ENCODE measurements at places on chromosomes 3 and 15. TPM values are rescaled to one million over a fixed set of nuclear protein-coding genes. Genes with fewer than 3 reads are reported as not detected.
A peak's percentile ranks its signal among the peaks of the same experiment; 100 is the strongest.

TMEM207 gene
- not detected for total RNA-seq

ANKRD34C gene
- not detected for total RNA-seq

SEMA3F gene
- 34.0 TPM for total RNA-seq

CCR9 gene
- not detected for total RNA-seq

TEX9 gene
- total RNA-seq: 11.8 TPM

ANKRD63 gene
- not detected for total RNA-seq

GOLGA8K gene
- total RNA-seq: 0.35 TPM

DNA sequence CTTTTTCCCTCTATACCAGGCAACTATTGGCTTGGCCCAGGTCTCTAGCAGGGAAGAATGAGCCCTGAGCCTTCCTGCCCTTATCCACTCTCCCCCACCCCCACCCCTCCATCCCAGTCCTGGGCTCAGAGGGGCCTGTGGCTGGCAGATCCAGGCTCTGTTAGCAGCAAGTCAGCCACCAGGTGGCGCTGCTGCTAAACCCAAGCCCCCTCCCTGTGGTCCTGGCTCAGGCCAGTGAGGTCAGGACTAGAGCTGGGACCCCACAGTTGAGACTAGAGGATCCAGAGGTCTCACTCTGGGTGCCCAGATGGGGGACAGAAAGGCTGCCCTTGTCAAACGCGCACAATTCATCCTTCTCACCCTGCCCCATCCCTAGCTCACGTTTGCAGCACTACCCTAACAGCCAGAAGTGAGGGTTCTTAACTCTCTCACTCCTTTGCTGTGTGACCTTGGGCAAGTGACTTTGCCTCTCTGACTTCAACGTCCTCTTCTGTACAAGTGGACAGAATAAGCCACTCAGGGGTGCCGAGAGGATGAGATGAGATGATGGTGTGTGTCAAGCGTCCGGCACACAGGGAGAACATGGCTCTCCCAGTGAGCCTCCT is 46.8 kb upstream of the SLC6A1 start:
- no peak overlapping the region for H3K4me3 ChIP-seq
- H3K27me3 ChIP-seq: peaks cover 73% of the 10 kb centered on the region
- H3K27ac ChIP-seq: no peak overlapping the region
- H3K36me3 ChIP-seq: no peaks in the 10 kb centered on the region
- no peaks in the 10 kb centered on the region for H3K4me1 ChIP-seq

DNA sequence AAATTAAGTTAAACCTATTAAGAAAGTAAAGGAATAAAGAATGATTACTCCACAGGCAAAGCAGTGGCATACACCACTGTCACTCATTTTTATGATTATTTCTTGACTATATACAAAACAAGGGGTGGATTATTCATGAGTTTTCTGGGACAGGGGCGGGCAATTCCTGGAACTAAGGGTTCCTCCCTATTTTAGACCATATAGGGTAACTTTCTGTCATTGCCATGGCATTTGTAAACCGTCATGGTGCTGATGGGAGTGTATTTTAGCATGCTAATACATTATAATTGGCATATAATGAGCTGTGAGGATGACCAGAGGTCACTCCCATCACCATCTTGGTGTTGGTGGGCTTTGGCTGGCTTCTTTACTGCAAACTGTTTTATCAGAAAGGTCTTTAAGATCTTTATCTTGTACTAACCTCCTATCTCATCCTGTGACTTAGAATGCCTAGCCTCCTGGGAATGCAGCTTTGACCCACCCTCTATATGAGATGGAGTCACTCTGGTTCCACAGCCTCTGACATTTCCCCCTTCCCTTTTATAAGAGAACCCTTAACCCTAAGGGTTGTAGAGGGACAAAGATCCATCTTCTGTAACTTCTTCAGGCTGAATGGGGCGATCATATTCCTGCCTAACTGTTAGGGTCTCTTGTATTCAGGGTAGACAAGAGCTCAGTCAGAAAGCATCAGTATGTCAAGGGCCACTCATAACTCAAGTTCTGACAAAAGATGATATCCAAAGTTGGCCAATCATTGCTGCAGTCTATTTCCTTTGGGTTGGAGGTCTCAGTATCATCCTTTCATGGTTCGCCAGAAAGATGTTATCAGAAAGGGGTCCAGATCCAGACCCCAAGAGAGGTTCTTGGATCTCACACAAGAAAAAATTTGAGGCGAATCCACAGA is 79.5 kb upstream of the LIPC start:
- no peak overlapping the region for H3K4me3 ChIP-seq
- no peak overlapping the region for H3K27ac ChIP-seq
- peaks cover 9% of the 10 kb centered on the region for H3K4me1 ChIP-seq

DNA sequence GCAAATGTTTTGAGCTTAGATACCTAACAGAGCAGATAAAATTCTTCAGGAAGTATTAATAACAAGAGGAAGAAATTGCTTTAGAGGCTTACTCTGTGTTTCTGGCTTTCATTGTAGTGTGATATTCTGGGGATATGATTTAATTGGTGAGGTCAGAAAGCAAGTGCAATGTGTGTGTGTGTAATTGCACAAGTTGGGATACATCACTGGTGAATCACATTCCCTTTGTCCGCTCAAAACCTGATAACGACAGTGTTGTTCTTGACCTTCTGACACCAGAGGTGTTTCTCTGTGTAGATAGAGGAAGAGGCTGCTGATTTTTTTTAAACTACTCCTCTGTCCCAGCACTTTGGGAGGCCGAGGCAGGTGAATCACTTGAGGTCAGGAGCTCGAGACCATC is 161.1 kb downstream of the CACNA2D3 start:
- no peak overlapping the region for H3K4me3 ChIP-seq
- H3K27me3 ChIP-seq: peaks cover 10% of the 10 kb centered on the region
- no peaks in the 10 kb centered on the region for H3K4me1 ChIP-seq
- no peaks in the 10 kb centered on the region for H3K36me3 ChIP-seq
- H3K27ac ChIP-seq: no peak overlapping the region

DNA sequence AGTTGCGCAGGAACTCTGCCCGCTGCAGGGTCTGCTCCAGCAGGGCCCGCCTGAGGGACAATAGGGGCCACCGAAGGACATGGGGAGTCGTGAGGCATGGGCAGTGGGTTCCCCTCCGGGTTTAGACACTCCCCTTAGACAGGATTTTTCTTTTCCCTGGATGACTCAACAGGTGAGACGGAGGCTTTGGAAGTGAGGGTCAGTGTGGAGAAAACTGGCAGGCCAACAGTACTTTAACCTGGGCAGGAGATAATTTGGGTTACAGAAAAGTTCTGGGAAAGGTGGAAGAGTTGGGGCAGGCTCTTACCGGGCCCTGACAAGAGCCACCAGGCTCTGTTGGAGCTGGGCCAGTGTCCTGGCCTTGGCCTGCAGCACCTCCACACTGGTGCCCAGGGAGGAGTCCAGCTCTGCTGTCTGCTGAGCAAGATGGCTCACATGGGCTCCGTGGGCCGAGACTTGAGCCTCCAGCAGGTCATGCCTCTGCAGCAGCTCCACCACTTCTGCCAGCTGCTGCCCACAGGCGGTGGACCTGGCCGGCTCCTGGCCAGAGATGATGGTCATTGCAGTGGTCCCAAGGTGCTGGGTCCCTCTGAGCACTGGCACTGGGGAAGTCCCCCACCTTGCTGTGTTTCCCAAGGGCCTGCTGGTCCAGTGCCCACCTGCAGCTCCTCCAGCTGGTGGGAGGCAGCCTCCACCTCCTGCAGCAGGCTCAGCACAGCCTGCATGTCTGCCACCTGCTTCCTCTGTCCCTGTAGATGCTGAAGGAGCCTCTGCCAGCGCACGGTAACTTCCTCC is 11.0 kb downstream of the SPTBN5 start:
- peak overlapping the region; percentile 42 for H3K4me3 ChIP-seq
- H3K27ac ChIP-seq: no peak overlapping the region
- no peaks in the 10 kb centered on the region for H3K4me1 ChIP-seq
- no peaks in the 10 kb centered on the region for H3K36me3 ChIP-seq
- H3K27me3 ChIP-seq: no peaks in the 10 kb centered on the region

DNA sequence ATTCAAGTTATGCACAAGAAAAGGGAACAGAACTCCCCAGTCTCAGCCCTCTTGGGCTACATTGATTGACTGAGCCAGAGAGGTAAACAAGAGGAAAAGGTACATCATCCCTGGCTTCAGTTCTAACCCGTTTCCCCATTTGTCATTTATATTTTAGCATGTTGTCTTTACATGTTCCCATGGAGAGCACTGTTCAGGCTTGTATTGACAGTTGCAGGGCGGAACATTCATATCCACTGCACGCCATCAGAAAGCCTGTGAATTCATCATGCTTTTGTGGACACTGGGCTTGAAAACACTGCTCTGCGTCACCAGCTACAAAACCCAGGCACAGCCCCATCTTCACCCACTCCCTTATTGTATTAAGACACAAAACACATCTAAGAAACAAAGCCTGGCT is 240.9 kb upstream of the EIF1B start:
- H3K27me3 ChIP-seq: peaks cover 20% of the 10 kb centered on the region
- no peak overlapping the region for H3K27ac ChIP-seq
- no peaks in the 10 kb centered on the region for H3K4me1 ChIP-seq
- no peaks in the 10 kb centered on the region for H3K36me3 ChIP-seq
- no peak overlapping the region for H3K4me3 ChIP-seq

GRCh38 chr3:178082326-178082906 is 453.8 kb upstream of the KCNMB2 start:
- no peak for DNase-seq
- H3K36me3 ChIP-seq: 0 out of 2 replicates have a peak, but pooled peaks cover 3% of the 10 kb centered on the region
- H3K4me3 ChIP-seq: no peak overlapping the region
- H3K27ac ChIP-seq: no peak overlapping the region
- H3K4me1 ChIP-seq: peaks cover 8% of the 10 kb centered on the region
- no peaks in the 10 kb centered on the region for H3K27me3 ChIP-seq

GRCh38 chr15:71921191-71921590 is 110.8 kb downstream of the NR2E3 start:
- H3K4me1 ChIP-seq: no peaks in the 10 kb centered on the region
- H3K36me3 ChIP-seq: no peaks in the 10 kb centered on the region
- H3K4me3 ChIP-seq: no peak overlapping the region
- no peak overlapping the region for H3K27ac ChIP-seq
- DNase-seq: no peak
- H3K27me3 ChIP-seq: no peaks in the 10 kb centered on the region

DNA sequence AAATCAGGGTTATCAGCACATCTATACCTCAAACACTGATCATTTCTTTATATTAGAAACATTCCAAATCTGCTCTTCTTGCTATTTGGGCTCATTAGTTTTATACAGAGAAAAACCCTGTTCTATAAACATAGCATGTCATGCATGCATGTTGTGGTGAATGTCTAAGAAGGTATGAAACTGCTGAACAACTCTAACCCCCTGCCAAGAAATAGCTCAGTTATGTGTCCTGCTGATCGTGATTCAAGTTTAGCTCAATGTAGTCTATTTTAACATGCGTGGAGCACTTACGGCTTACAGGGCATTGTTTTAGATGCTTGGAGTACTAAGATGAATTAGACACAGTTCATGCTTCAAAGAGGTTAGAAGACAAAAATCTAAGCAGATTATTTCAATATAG is 35.8 kb downstream of the MYH15 start:
- no peaks in the 10 kb centered on the region for H3K27me3 ChIP-seq
- no peak overlapping the region for H3K27ac ChIP-seq
- H3K36me3 ChIP-seq: no peaks in the 10 kb centered on the region
- H3K4me1 ChIP-seq: peaks cover 55% of the 10 kb centered on the region

- no peaks in the 10 kb centered on the region for H3K27me3 ChIP-seq
- no peaks in the 10 kb centered on the region for H3K36me3 ChIP-seq
- DNase-seq: no peak
- no peak overlapping the region for H3K4me3 ChIP-seq
Measured at GRCh38 chr3:33364060-33364459, 76.1 kb downstream of the UBP1 start.

Data from PC-9 (cell line).